ENCODE measurements at places on chromosomes 7 and 10. TPM values are rescaled to one million over a fixed set of nuclear protein-coding genes. Genes with fewer than 3 reads are reported as not detected.

DNA sequence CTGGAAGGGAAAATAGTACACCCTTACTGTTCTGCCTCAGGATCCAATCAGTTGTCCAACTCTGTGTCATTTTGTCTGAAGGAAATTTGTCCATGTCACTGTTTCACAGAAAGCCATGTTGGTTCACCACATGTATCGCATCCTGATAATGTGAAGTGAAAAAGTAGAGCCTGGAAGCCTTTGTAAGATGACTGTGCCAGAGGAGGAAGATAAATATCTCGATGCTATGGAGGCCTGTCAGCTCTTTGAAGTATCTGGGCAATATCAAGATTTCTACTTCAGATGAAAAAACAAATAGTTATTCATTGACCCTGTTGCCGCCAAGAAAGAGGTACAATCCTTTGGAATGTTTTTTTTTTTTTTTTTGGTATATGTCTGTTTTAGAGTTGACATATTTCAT, 270.5 kb downstream of the PHF14 start:
- no peak for DNase-seq

- DNase-seq = no peak
These were observed 40.0 kb upstream of the GSDME start for GRCh38 chr7:24797270-24797669.

DNA sequence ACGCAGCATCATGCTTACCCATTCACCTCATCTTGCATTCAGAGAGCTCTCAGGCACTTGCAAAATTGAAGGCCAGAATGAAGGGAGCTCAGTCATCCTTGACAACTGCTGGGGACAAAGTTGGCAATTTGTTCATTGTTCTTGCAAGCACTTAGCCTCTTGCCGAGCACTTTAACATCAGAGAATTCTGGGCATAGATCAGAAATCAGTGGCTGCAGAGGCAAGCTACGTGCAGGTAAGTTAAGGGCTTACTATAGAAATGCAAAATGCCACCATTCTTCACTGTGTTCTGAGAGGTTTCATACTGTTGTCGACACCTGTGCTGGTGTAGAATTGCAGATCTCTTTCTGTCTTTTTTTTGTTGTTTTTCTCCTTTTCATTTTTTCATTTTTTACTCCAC, 84.1 kb upstream of the INSYN2A start:
- DNase-seq = no peak

DNA sequence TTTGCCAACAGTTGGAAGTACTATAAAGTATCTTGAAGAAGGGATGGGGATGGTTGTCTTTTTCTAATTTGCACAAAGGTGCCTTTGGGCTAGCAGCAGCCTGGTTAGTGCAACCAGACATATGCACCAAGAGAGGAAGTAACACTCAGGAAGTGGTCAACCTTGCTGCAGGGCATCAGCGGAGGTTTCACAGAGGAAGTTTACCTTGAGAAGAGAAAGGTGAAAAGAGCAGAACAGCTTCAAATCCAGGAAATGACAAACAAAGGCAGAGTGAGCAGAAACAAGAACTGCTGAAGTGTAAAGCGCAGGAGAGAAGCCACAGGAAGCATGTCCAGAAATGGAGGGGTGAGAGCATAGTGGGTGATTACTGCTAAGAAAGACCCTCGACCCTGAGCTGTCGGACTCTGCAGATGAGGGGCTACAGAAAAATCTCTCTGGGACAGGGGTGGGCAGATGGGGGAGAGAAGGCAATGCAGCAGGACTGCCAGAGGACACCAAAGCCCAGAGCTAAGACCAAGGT, 66.9 kb downstream of the STK17A start:
- DNase-seq = no peak

GRCh38 chr10:104316321-104317099, 21.8 kb downstream of the ITPRIP start:
- DNase-seq = no peak

GRCh38 chr10:112393827-112394226, 19.9 kb downstream of the ACSL5 start:
- DNase-seq = no peak

- no peak for DNase-seq
These were observed 254.8 kb downstream of the PHF14 start for GRCh38 chr7:11228515-11228914.

GRCh38 chr10:693506-693905, 4.0 kb upstream of the DIP2C start:
- DNase-seq = no peak

DNA sequence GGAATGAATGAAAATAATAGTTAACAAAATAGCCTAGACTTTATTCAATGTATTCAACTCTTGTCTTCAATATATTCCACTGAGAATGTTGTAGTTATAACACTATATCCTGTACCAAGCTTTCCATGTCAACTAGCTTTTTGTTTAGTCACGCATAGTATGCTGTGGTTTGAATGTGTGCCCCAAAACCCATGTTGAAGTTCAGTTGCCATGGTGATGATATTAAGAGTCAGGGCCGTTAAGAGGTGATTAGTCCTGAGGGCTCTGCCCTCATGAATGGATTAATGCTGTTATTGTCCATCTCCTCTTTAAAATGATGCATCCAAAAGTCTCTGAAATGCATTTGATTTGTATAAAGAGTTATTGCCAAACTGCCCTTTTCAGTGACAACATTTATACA, 887.6 kb downstream of the NRG3 start:
- DNase-seq = no peak

DNA sequence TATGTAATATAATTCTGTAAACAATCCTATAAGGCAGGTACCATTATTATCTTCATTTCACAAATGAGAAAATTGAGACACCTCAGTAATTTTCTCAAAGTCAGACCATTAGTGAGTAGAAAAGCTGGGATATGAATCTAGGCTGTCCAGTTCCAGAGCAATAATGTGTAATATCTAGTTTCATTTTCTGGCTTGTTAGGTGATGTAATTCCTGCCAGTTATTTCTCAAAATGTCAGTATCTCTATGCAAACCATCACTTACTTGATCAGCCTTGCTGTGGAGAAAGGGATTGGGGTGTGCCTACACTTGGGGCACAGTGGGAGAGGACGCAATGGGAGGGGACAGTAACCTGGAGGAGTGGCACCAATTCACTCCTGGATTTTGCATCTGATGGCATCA, 157.5 kb downstream of the LYZL1 start:
- no peak for DNase-seq

NRP1 gene
- 52.5 TPM for total RNA-seq

ITPRID1 gene
- total RNA-seq = not detected

EPHB6 gene
- 68.3 TPM for total RNA-seq
